ENCODE measurements at places on chromosomes 6 and 20. TPM values are rescaled to one million over a fixed set of nuclear protein-coding genes. Genes with fewer than 3 reads are reported as not detected.

Gene GPX5
- total RNA-seq, result not detected

Gene C2
- 0.26 TPM for total RNA-seq

Gene MLN
- not detected for total RNA-seq

Gene PRIM2
- total RNA-seq, result 10.1 TPM

Gene LIN28B
- total RNA-seq, result not detected

Gene MTO1
- 47.1 TPM for total RNA-seq

Gene SPDEF
- total RNA-seq, result 2.4 TPM

Gene HTR1B
- under 0.01 TPM for total RNA-seq

Gene ERGIC3
- total RNA-seq, result 354 TPM

Gene TUBB2B
- total RNA-seq, result under 0.01 TPM

Gene SUMO4
- total RNA-seq, result 1.2 TPM

Gene ADGB
- total RNA-seq, result not detected

Gene GGTLC1
- total RNA-seq, result not detected

All from bronchial epithelial cell (primary cell).